CD4-positive, alpha-beta T cell treated with Interleukin-2 at 100 ng/mL for 4 hours (primary cell): ENCODE measurements at places on chromosomes 6 and 20.
A peak's percentile ranks its signal among the peaks of the same experiment; 100 is the strongest.

GRCh38 chr6:140438346-140438735 is 1063.9 kb upstream of the CITED2 start:
- DNase-seq: no peak

- DNase-seq: no peak
These were observed 43.9 kb upstream of the PRND start for GRCh38 chr20:4677846-4678245.

- no peak for DNase-seq
These were observed 343.2 kb downstream of the FRK start for GRCh38 chr6:115717472-115717871.

DNA sequence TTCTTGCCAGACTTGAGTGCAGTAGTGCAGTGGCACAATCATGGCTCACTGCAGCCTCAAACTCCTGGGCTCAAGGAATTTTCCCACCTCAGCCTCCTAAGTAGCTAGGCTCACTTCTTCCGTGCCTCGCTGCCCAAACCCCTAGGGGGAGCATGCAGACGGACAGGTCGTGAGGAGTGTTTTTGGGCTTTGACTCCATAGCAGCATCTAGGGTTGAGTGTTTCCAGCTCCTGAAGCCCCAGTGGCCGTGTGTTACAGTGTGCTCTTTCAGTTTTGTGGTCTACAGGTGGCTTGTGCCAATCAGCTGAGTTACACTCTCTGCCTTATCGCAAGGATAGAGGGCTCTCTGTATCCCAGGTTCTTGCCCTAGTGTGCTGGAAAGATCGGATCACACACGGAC is 33.4 kb downstream of the NCOA3 start:
- DNase-seq: no peak

GRCh38 chr6:63573899-63574553 is 1.7 kb downstream of the LOC128125822 start:
- DNase-seq: peak; percentile 70
